ENCODE measurements at places on chromosomes 7 and 10.

- DNase-seq, result no peak
Observed at GRCh38 chr10:113917636-113918035, 63.2 kb downstream of the NHLRC2 start.

DNA sequence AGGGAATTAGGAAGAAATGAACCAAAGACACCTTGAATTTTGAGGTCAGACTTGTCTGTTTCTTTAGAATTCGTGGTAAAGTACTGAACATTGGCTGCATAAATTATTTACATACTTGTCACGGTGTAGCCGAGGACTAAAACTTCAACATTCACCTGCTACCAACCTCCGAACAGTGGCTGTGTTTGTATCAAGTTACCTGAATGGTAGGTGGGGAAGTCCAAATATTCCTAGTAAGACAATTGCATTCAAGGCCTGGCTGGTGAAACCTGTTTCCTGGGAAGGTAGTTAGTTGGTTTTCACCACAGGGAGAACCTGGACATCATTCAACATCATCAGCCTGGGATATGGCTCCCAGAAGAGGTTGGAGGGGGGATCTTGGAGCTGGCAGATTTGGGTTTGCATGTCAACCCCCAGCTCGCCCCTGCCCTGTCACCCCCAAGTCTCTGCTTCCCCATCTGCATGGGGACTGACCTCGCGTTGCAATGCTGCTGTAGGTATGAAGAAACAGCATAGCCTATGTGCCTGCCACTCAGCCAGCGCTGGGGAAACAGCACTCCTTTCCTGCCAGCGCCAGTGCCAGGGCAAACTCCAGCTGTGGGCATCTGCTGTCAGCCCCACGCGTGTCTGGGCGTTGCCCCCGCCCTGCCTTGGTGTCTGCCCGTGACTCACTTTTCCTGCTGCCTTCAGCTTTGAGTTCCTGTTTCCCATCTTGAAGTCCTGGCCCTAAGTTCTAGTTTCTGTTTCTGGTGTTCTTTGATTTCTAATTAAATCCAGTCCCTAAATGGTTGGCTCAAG is 12.7 kb upstream of the LARP4B start:
- no peak for DNase-seq

GRCh38 chr7:134332892-134333291 is 16.2 kb upstream of the SLC35B4 start:
- DNase-seq, result no peak

DNA sequence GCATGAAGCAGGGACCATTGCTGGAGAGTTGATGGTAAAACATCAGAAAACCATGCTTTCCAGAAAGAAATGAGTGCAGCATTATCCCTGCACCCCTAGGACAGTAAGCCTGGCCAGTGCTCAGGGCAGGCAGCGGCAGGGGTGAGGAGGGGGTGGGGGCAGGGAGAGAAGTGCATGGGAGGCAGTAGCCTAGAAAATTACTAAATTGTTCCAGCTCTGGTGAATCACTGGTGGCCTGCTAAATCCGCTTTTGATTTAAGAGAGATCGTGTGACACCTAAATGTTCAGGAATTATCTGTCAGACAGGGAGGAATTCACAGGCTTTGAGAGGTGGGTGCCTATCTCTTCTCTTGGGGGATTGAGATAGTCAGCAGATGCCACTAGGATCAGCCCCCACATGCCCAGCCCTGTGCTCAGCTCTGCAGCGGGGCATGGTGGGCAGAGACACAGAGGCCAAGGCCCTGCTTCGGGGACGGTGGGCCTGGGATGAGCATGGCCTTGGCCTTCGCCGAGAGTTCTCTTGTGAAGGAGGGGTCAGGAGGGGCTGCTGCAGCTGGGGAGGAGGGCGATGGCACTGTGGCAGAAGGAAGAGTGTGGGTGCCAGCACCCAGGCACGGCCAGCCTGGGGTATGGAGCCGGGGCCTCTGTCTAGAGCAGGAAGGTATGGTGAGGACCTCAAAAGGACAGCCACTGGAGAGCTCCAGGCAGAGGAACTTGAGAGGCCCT is 5.0 kb upstream of the AQP1 start:
- no peak for DNase-seq

Data from NCI-H1930 (cell line).